ENCODE measurements at places on chromosomes 11 and 22.

GRCh38 chr22:28441720-28442263 is 237.8 kb downstream of the TTC28 start:
- no peak for DNase-seq

DNA sequence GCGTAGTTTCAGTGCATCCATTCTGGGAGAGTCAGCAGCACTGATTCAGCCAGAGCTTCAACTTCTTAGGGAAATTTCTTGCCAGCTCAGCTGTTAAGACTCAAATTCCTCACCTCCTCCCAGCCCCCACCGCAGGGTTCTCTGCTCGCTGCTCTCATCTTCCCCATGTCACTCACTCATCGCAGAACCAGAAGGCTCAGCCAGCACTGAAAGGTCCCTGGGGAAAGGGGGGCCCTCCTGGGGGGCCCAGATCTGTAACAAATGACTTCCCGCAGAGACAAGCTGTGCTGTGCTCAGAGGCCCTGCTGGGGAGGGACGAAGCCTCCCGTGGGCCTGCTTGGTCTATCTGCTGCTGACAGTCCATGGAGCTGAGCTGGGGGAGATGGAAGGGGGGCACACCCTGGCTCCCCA is 220.6 kb downstream of the NTM start:
- no peak for DNase-seq

DNA sequence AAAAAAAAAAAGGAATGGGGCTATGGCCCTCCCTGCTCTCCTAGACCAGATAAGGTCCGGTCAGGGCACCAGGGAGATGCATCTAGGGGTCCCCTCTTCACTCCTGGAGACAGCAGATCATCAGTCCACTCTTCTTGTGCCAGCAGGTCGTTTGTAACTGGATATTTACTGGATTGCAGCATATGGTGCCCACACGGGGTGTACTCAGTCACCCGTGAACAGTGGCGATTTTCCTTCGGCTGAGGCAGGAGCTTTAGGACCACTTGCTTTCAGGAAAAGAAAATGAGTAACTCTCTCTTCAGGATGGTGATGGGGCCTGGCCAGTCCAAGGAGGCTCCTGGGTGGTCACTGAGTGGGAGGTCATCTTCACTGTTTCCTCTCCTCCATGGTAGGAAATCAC is 38.3 kb upstream of the RAB1B start:
- DNase-seq: peak; percentile 23

- DNase-seq: no peak
These were observed 309.1 kb downstream of the SWAP70 start for GRCh38 chr11:9972989-9973388.

- no peak for DNase-seq
These were observed 7.5 kb upstream of the SLC2A11 start for GRCh38 chr22:23850136-23850611.

DNA sequence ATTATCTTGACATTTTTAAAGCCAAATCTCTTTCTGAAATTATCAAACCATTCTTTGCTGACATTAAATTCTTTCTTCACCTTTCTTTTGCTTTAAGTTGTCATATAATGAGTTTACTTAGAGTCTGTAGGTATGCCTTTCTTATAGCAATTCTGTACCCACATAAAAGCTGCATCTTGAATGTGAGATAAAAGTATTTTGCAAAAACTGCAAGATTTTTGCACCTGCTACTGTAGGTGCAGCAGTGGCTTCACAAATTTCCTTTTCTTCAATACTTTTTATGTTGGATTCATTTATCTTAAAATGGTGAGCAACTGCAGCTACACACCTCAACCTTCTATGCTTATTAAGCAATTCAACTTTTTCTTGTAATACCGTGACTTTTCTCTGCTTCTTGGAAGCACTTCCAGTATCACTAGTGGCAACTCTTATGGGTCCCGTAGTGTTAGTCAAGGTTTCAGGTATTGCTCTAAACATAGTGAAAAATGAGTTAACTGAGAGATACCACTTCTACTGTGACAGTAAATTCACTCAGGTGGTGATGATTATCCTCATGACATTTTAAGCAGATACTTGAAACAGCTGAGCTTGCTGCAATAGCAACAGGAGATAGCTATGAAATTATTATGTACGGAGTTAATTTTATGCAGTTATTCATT is 18.8 kb downstream of the ZFP91 start:
- DNase-seq: no peak

- DNase-seq: no peak
These were observed 7.4 kb upstream of the CLPB start for GRCh38 chr11:72441752-72442207.

- no peak for DNase-seq
These were observed 299.0 kb downstream of the MIAT start for GRCh38 chr22:26956371-26956770.

GRCh38 chr11:57658023-57658361 is 430 bp downstream of the CLP1 start:
- no peak for DNase-seq

DNA sequence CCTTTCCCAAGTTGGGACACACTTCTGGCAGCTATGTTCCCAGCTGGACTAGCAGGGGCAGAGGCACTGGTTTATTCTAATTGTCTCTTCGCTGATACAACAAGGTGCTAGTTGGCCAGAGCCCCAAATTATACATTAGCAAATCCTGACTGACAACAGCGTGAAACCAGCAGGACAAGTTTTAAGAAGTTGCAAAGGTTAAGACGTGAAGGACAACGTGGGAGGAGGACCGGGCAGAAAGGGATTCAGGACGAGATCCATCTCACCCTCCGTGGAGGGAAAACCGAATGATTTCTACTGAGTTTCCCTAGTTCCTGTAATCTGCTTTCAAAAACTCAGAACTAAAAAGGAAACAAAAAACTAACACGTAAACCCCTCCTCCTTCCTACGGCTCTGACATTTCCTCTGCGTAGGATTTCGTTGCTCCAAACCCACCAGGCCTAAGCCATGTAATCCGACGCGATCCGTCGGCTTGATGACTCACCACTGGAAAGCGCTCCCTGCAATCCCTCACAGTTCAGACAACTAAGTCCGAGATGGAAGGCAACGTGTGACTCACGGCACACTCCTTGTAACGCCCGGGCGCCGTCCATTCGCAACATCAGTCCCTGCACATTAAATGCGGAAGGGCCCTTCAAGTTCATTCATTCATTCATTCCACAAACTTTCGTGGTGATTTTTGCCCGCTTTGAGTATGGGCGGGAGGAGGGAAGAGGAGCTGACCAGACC is 703 bp downstream of the POGLUT3 start:
- peak; percentile 90 for DNase-seq

DNA sequence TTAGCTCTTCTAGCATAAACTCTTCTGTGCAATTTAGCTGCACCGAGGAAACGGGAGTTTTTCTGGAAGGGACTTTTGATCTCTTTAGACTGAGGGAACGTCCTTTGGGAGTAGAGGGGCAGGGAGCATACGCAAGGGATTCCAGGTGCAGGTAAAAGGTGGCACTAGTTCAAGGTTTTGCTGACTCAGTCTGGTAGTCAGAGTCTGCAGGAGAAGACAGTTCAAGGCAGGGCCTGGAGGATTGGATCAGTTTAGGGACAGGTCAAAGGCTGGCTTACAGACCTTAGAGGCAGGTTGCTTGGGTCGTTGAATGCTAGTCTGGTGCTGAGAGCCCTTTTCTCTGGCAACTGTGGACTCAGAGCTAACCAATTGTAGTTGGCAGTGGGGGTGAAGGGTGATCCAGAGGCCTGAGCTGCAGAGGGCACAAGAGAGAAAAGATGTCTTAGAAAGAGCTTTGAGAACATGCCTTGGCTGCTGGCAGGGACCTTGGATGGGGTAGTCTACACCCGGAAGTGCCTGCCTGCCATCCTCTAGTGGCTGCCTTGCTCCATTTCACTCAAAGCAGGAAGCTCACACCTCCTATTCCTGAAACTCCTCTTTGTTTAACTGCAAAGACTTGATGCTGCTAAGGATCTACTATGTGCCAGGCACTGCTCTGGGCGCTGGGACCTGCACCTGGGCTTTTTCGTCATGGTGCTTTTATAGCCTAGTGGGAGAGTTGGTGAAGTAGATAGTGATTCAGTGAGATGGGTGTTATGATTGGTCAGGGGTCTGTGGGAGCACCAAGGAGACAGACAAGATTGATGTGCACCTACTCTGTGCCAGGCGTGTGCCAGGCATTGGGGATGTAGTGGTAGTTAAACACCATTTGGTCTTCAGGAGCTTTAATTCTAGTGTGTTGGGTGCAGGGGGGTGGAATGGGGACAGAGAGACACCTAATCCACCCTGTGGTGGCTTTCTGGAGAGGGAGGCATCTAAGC is 17.1 kb downstream of the MIAT start:
- no peak for DNase-seq

DNA sequence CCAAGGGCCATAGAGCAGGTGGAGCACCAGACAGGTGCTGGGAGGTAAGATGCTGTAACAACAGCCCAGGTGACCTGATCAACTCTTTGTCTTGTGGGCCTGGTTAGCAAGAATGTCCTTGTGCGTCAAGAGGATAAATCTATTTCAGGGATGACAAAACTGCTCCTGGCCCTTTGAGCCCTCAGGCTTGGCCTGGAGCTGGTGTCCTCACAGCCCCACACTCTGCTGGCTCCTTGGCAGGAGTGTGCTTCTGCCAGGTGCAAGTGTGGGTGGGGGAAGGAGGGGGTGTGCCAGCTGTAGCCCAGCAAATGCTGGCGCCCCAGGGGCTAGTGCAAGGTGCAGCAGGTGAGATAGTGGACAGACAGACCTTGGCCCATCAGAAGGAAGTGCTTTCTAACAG is 19.5 kb downstream of the AMPD3 start:
- DNase-seq: no peak

GRCh38 chr11:37612146-37612545 is 1014.1 kb upstream of the RAG2 start:
- no peak for DNase-seq

DNA sequence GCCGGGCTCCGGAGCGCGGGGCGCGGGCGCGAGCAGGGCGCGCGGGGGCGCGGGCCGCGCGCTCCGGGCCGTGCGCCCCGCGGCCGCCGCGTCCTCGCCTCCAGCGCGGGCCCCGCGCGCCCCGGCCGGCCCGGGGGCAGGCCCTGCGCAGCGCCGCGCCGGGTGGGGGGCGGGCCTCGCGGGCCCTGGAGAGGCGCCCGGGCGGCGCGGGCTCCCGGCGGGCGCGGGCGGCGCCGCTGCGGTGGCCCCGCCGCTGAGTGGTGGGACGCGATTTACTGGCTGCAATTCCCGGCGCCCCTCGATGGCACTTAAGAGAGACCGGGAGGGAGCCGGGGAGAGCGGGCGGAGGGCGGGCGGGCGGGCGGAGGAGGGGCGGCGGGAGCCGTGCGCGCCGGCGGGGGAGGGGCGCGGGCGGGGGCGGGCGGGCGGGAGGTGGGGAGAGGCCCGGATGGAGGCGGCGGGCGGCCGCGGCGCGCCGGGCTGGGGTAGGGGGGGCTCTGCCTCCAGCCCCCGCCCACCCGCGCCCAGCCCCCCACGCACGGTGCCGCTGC is 73.2 kb upstream of the TCF20 start:
- DNase-seq: peak; percentile 36

- DNase-seq: peak; percentile 11
These were observed 1003.2 kb downstream of the NTM start for GRCh38 chr11:132373405-132374143.

DNA sequence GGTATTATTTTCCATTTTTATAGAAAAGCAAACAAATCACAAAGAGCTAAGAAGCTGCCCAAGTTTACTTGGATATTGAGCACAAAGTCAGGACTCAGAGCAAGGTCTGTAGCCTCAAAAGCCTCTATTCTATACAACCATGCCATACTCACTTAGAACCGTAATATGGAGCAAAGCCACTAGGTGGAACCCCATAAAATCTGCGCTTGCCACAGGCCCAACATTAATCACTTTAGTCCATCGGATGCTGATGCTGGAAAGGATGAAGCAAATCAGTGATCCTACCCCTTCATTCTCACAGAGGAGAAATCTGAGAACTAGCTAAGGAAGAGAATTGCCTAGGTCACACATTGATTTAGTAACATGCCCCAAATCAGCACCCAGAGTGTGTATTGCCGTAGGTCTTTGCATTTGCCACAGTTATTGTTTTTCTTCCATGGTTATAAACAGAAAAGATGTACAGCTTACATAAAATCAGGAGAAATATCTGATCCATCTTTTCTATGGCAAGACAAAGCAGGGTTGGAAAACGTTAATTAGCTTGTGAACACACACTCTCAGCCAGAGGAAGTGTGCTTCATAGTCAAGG is 56.7 kb upstream of the RAB38 start:
- DNase-seq: peak; percentile 28

DNA sequence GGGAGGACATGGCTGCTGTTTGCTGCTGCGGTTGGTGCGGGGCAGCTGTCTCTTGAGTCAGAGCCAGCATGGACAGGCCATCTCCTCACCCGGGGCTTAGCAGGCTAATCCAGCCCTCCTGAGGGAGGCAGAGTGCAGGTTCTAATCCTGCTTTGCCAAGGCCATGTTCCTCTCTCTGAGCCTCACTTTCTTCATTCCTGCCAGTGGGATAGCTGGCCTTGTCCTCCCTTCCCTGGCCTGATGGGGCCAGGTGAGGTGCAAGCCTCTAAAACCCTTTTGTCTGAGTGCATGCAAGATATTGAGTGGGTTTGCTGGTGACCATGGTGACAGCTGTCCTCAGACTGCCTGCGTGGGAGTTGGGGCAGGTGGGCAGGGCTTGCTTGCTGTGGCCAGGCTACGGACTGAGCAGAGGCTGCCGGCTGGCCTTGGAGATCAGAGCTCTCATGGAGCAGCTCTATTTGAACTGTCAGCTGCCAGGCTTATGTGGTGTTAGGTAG is 3.6 kb downstream of the USP35 start:
- peak; percentile 87 for DNase-seq

GRCh38 chr11:124745270-124745834 is 5.6 kb downstream of the NRGN start:
- no peak for DNase-seq

DNA sequence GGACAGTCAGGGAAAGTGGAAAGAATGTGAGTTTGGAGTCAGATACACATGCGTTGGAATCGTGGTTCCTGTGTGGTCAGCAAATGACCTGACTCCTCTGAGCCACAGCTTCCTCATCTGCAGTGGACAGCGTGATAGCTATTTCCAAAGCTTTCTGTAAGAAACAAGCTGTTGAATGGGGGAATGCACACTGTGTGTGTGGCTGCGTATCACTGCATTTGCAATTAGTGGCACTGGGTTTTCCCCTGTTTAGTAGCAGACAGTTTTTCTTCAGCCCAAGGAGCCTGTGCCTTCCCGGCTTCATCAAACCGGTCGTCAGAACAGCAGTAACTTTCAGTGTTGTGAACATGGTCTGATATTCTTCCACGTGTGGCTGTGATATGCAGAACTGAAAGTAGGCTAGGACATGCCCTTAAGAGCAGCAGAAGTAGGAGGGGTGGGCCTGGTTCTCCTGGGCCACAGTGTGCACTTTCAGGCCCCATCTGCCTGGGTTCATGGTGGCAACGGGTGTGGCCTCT is 121.5 kb downstream of the RRAS2 start:
- DNase-seq: no peak

DNA sequence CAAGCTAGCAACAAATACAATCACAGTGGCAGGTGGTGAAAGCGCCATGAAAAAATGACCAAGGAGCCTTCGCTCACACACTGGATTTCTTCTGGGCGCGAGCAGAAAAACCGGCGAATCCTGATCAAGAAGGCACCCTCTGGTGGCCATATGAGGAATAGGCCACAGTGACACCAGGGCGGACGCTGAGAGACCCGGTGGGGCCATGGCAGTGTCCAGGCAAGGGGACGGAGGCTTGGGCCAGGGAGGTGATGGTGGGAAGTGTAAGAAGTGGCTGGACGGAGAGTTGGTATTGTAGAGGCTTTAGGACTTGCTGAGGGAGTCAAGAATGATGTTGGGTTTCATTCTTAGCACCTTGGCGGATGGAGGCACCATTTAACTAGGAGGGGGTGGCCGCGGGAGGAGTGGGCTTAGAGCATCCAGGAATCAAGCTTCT is 16.9 kb upstream of the RAC2 start:
- DNase-seq: peak; percentile 76

Data from WERI-Rb-1 (cell line).